ENCODE measurements at places on chromosomes 12 and 14.

DNA sequence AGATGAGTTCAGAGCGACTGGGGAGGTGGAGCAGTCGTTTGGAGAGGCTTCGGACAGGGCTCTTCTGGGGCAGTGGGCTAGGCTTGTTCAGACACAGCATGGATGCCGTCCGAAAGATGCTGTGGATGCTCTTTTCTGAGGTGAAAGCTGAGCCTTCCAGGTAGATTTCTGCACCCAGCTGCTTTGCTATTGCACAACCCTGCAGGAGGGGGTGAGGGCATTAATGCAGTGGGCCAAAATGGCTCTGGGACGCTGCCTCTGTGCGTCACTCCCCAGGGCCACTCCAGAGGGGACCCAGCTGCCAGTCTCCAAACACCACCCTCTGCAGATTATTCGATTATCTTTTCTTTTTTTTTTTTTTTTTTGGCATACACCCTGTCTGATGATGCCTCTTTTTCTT is 6.1 kb upstream of the DDX23 start:
- DNase-seq: no peak

DNA sequence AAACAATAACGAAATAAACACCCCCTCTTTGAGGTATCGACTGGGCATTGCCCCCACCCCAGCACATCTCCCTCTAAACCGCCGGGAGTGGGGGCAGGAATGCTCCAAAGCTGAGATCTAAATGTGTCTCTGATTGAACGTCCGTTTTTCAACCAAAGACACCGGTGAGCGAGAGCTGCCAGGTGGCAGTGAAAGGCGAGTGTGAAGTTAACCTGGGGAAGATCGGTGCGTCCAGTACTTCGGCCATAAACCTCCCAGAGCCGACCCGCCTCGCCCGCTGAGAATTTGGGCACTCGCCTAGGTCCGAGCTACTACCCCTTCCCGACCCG is 625 bp downstream of the ANGEL1 start:
- peak; percentile 51 for DNase-seq

DNA sequence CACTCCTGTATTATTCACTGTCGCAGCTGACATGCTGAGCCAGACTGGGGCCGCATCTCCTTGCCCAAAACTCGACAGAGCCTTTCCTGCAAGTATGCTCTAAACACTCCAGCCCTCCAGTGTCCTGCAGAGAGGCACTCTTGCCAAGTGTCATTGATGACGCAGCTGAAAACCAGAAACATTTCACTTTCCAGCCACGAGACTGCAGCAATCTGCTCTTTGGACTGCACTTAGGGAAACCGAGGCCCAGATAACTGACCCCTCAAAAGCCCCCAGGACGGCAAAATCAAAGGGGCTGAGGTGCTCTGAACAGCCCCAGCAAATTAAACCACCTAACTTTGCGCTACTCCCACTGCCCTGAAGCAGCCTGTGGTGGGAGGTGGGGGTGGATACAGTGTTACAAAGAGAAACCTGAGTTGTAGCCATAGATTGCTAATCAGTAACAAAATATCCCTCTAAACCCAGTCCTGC is 2.6 kb downstream of the CCDC85C start:
- DNase-seq: peak; percentile 77

DNA sequence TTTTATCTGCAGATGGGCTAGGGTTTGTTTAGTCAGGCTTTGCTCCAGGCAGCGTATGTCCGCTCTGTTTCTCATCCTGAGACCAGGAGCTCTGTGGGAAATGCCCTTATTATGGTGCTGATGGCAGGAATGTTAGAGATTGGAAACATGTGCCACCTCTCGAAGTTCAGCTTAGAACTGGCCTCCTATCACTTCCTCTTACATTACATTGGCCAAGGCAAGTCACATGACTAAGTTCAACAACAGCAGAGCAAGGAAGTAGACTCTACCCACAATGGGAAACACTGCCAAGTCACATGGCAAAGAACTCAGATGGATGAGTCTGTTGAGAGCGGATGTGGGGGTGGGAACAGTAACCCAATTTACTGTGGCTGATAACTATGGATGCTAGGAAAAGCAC is 161.9 kb upstream of the WSCD2 start:
- no peak for DNase-seq

- peak; percentile 92 for DNase-seq
These were observed 281.9 kb downstream of the DPF3 start for GRCh38 chr14:72612041-72612440.

DNA sequence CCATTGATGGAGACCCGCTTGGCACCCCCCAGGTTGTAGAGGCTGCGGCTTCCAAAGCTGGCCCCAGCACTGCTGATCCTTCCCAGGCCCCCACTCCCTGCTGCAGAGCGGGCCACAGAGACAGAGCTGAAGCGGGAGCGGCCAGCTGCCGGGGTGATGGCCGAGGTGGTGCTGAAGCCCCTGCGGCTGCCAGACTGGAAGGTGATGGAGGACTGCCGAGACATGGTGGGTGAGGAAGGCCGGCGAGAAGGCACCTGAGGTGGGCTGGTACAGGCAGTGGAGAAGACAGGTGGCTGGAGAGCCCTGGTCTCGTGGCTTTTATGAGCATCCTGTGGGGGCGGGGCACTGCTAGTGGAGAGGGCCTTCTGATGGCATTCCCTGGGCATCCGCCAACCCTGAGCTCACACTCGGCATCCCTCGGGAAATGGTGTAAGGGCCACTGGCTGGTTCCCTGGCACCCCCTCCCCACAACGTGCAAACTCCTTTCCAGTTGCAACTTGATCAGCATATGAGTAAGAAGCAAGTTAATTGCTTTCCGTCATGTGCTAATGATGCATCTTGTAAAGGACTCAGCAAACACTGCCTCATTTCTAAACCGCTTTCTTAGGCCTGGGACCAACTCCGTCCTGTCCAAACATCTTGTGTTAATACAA is at the start of gene KRT75:
Gene KRT75 (minus strand): TSS at position 291 of the 653 bp plus-strand sequence. CDS start 67 bp downstream, at position 224.
- DNase-seq: no peak

DNA sequence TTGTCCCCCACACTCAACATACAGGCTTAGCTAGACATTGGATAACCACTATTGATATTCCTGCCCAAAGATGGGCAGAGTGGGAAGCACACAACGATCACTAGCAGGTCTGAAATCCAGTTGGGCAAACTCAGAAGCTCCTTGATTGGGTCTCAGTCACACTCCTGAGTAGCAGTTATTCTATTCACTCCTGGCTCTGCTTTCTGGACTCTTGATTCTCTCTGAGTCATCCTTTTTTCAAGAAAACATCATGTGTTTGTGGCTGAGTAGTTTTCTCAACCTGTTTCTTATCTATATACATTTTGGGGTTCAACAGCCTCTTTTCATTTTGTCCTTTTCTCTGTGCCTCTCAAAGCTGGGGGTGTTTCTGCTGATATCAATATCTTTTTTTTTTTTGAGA is 46.0 kb upstream of the MANSC4 start:
- DNase-seq: no peak

DNA sequence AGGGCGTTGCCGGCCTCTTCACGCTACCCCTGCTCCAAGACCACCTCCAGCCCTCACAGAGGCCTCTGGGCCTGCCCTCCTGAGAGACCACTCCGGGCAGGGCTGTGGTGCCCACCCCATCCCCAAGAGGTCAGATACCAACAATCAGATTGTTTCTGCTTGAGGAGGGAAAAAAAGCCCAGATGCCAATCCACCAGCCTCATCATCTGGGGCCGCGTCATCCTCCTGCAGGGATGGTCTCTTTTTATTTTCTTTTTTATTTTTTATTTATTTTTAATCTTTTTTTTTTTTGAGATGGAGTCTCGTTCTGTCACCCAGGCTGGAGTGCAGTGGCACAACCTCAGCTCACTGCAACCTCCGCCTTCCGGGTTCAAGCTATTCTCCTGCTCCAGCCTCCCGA is 93.4 kb downstream of the FBXL14 start:
- no peak for DNase-seq
